ENCODE measurements at places on chromosomes 16 and 17.

DNA sequence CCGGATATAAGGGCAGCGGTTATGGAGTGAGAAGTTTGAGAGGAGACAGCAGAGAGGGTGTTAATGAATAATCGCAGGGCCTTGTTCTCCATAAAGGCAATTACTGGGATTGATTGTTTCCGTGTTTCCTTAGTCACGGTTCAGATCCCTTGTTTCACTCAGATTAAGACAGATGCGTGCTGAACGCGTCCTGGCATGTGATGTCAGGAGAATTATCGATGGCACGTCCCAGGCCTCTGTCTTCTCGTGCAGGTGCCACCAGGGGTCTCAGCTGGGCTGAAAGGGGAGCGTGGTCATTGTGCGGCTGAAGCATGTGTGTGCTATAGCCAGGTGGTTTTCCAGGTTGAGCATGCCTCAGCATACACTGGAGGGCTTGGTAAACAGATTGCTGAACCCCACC, 142.4 kb upstream of the NOL11 start:
- no peak for DNase-seq

- DNase-seq, result no peak
Measured at GRCh38 chr16:85524365-85524629, 88.8 kb upstream of the GSE1 start.

DNA sequence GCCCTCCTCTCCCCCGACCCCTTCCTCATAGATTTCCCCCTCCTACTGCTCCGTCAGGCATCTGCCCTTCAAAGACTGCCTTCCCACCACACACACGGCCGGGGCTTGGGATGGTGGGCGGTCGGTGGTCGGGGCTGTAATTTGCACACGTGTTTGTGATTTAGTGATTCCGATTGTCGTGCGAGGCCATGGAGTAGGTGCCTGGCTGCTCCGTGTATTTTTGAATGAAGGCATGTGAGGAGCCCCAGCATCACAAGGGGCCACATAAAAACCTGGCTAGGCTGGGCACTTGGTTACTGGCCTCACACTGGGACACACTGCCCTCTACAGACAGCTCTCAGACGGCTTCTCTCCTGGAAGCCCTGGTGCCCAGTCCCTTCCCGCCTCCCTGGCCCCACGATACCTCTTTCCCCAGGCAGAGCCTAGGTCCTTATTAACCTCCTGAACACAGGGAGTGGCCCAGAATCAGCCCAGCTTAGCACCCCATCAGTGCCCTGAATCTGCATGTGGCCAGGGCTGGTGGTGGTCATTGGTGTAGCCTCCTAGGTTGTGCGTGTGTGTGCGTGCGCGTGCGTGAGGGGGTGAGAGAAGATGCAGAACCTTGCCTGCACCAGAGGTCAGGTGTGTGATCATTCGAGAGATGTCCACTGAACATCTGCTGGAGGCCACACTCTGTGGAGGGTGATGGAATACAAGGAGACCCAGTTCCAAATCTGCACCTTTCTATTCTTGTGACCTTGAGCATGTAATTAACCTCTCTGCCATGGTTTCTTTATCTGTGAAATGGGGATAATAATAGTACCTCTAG, 1.3 kb upstream of the SOCS1 start:
- no peak for DNase-seq

GRCh38 chr16:81429045-81429521, 15.5 kb upstream of the CMIP start:
- no peak for DNase-seq

Measured in stimulated activated CD8-positive, alpha-beta memory T cell treated with anti-CD3 and anti-CD28 coated beads, Interleukin-2, amount 100 ng/mL, for 48 hours (primary cell).